ENCODE measurements at places on chromosomes 5 and 9.

DNA sequence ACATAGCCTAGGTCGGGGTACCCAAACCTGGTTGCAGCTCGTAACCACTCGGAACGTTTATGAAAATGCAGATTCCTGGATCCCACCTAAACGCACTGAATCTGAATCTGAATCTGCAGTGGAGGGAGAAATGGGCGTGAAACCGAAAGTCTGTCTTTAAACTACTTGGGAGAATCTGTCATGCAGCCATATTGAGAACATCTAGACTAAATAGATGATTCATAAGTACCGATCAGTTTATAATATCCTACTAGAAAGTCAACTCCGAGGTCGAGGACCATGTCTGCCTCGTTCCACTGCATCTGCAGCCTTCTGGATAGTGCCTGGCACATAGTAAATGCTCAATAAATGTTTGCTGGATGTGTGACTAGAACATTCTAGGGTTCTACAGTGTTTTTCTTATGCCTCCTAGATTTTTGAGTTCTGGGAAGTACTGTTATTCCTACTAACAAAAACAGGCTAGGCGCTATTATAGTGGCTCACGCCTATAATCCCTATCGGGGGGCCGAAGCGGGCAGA is 632 bp downstream of the COQ4 start:
- no peak for DNase-seq

DNA sequence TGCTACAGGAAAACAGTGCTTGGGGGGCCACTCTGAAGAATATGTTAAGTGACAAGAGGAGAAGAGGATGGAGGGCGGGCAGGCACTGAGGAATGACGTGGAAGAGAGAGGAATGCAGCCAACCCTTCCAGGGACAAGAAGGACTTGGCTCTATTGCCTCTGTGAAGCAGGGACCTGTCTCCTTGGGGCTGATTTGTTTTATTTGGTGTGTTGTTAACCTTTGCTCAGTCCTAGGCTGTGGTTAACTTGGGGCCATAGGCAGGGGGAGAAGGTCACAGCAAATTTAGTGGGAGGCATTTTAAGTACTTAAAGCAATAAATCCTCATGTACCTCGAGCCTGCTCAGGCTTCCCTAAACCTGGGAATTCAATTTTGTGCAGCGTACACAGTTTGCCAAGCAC is 39.9 kb downstream of the KIF4B start:
- no peak for DNase-seq

GRCh38 chr5:181194489-181195248 is 10.3 kb downstream of the TRIM7 start:
- no peak for DNase-seq

DNA sequence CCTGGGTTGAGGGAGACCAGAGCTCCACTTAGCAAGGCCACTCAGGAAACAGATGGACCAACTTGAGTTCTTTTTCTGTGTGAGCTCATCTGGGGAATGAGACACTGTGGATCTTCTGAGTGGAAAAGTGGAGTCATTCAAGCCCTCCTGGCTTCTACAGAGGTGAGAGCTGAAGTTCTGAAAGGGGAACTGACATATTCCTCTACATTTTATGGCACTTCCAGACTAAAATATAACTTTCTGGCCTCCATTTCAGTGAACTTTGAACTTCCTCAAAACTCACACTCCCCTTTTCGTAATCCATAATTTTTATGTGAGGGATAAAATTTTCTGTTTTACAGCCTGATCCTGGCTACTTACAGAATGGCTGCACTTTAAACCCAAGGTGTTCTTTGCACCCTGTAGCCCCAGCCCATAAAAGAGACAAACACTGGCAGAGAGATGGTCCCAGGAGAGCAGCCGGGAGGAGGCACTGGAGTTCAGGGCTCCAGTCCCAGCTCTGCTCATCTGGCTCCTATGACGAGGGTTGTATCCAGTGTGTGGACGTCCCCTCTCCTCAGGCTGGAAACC is 10.8 kb downstream of the SPAAR start:
- no peak for DNase-seq
